Hematopoietic multipotent progenitor cell (in vitro differentiated cells): ENCODE measurements at places on chromosomes 12 and 14. TPM values are rescaled to one million over a fixed set of nuclear protein-coding genes. Genes with fewer than 3 reads are reported as not detected.

GRCh38 chr12:46677749-46678148, 148.0 kb downstream of the SLC38A4 start:
- no peak for DNase-seq

Gene SERPINA10
- not detected for total RNA-seq

GRCh38 chr12:78977304-78977867, 112.8 kb downstream of the SYT1 start:
- DNase-seq = peak; percentile 75

Gene SLC7A8
- 2.2 TPM for total RNA-seq

DNA sequence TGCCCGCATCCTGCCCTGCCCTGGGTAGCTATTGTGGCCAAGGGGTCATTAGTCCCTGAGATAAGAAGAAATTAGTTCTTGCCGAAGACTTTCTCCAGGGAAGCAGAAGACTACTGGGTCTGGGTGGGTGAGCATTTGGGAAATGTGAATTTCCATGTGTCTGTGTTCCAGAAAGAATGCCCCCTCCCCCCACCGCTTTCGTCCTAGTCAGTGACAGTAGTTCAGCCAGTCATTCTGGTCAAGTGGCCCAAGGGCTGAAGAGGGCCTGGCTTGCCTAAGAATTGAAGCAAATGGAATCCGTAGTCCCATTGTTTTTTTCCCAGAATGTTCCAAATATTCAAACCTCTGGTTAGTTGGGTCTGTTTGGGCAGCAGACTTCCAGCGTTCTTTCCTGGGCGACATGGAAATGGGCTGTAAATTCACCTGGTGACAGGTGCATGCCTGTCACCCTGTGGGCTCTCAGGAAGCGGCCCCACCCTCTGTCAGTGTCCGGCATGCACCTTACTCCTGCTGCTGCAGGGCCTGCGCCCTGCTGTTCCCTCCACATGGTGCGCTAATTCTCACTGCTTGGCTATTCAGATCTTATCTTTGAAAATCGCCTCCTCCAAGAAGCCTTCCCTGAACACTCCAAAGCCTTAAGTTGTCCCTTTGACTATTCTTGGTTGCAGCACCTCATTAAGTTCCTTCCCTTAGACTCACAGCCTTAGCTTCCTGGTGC, 1.4 kb upstream of the RFLNA start:
- DNase-seq = no peak

DNA sequence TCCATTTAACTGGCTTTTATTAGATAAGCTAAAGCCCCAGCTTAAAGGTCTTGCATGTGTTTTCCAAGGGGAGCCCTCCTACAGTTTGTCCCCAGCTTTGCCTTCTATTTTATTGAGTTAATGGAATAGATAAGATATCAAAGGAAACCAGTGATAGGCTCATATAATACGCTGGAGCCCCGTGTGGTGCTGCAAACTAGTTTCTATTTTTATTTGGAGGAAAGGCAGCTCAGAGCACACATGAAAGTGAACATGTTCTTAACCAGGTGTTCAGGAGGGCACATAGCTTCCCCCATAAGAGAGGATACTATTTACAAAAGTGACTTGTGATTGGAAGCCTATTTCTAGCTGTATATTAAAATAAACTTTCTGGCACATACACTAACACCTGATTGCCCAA, 251.7 kb downstream of the PDZRN4 start:
- DNase-seq = no peak

Gene GUCY2C
- not detected for total RNA-seq

GRCh38 chr14:51750542-51750941, 98.8 kb downstream of the FRMD6 start:
- DNase-seq = no peak
